ENCODE measurements at places on chromosomes 1 and 21.

DNA sequence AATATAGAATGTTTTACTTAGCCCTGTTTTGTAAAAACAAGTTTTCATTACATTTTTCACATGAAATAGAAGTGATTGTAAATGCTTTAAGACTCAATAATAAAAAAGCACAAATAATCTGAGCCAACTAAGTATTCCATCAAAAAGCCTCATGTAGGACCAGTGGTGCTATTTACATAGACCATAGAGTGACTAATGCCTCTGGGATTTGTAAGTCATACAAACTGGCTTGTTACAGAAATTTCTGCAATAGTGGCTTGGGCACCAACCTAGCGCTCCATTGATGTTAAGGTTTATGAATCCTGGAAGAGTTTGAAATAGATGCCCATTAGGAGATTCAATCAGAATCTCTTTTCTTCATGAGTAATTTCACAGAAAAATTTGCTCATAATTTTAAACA lies 31.9 kb downstream of the ZMYM1 start:
- DNase-seq: no peak

GRCh38 chr1:116954440-116954839 lies 44.7 kb downstream of the PTGFRN start:
- DNase-seq: no peak

- no peak for DNase-seq
Observed at GRCh38 chr1:240030236-240030635, 61.4 kb upstream of the FMN2 start.

DNA sequence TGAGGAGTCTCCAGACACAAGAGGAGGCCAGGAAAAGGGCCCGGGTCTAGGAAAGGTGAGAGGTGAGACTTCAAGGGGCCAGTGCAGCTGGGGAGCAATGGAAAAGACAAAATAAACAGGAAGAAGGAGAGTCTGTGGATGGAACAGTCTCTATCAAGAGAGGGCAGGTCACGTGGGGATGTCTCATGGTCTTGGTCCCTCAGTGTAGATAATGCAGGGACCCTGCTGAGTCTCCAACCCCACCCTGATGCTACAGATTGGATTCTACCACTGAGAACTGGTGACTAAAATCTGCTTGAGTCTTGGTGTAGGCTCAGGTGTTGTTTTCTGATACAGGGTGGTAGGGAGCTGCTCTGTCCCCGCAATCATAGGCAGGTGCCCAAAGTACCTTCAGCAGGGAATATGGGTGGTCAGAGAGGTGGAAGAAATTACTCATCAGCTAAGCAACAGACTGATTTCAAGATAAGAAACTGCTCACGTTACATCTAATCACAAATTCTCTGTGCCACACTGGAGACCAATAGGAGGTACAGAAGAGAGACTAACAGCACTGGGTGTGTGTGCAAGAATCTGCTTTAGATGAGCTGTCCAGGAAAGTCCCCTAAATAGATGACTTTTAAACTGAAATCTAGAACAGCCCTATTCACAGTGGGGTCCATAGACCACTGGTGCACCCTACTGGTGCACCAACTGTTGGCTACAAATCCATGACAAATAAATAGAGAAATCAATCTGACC lies 101.5 kb upstream of the TLR5 start:
- DNase-seq: no peak

GRCh38 chr21:34520281-34520680 lies 8.3 kb upstream of the KCNE1 start:
- DNase-seq: no peak

DNA sequence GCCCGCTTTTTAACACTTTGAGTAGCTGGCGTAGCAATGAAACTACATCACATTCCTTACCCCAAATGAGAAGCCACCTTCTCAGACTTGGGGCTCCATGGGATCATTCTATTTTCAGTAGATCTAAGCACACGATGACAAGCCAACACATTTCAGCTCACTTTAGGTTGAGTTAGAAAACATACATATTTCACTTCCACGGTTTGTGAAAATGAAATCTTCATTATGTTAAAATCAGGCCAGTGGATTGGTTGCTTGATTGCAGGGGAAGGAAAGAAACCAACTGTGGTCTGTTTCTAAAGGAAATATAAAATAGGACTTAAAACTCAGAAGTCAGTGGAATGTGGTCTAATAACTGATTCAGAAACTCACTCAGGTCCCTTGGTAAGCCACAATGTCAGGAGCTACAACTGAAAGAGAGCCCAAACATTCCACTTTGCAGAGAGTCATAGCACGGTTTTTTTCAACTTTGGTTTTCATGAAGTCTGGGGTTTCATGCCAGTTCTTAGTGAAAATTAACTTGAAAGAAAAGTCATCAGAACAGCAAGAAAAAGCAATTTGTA lies 82.3 kb upstream of the TIAM1 start:
- DNase-seq: no peak

GRCh38 chr1:111334169-111334568 lies 43.5 kb downstream of the CHIA start:
- peak; percentile 20 for DNase-seq

DNA sequence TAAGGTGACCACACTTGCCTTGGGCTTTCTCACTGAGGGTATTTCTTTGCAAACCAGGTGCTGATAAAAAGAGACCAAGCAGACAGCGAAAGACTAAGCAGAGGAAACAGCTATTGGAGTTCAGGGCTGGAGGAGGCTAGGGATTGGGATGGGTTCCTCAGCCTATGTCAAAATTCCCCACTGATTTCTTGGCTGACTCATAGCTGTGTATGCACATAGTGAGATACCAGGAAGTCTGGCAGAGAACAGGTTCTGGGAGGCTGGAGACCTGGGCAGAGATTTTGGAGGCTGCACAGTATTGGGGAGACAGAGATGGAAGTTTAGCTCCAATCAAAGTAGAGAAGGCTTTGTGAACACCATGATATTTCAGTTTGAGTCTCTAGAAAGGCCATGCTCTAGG lies 25.3 kb downstream of the YARS1 start:
- no peak for DNase-seq

GRCh38 chr1:85297855-85298629 lies 21.6 kb upstream of the BCL10 start:
- DNase-seq: peak; percentile 22

- DNase-seq: no peak
Observed at GRCh38 chr1:212655668-212656440, 43.8 kb downstream of the BATF3 start.

DNA sequence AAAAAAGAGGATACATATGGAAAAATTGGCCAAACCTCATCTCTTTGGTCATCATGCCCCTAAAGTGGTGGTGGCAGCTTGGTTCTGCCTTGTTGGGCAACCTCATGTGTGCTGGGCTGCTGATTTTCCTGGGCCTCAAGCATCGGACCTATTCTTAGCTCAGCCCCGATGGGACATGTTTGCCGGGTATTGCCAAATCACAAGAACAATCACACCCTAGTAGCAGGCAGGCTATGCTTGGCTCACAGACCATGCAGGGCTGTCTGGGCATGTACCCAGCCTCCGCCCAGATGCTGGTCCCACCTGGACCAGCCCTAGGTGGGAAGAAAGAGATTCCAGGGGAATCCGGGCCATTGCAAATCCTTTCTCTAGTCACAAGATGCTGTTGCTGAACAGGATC lies 189.4 kb upstream of the FGGY start:
- DNase-seq: no peak

GRCh38 chr1:788835-789234 lies 102.4 kb upstream of the OR4F16 start:
- no peak for DNase-seq

- no peak for DNase-seq
Observed at GRCh38 chr1:208238710-208239472, 5.3 kb downstream of the PLXNA2 start.

DNA sequence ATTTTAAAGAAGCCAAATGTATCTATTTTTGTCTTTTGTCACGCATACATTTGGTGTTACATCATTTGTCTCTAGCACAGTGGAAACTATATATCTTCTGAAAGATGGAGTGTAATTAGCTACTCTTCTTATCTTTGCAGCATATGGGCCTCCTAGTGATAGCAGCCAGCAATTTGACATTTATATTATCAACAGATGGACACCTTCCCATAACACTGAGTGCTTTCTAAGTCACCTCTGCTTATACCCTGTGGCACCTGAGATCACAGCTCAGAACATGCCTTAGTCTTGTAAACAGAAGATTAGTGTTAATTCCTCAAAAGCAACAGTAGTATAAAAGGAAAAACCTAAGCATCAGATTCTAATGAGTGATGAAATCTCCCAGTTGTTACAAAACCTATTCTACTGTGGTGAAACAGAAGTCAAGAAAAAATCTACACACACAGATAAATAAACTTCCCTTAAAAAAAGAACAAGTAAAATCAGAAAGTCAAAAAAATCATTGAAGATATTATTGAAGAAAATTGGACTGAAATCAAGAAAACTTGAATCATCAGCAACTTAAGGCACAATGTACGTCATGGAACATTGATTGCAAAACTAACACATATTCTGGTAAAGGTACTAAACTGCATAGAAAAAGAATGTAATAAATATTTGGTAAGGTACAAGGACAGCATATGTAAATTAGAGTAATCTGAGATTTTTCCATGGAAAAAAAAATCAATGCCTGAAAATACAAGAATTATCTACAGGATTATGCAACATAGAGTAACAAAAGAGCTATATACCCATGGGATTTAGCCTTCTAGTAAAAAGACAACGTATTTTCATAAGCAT lies 61.7 kb downstream of the KCNT2 start:
- no peak for DNase-seq

DNA sequence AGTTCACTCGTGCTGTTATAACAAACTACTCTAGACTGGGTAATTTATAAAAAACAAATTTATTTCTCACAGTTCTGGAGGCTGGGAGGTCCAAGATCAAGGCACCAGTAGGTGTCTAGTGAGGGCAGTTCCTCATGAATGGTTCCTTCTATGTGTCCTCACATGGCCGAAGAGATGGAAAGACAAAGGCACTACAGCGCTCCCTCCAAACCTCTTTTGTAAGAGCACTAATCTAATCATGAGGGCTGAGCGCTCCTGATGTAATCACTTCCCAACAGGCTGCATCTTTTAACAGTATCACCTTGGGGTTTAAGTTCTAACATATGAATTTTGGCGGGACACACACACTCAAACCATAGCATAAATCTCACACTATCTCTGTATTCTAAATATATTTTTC lies 54.0 kb upstream of the KANK4 start:
- no peak for DNase-seq

DNA sequence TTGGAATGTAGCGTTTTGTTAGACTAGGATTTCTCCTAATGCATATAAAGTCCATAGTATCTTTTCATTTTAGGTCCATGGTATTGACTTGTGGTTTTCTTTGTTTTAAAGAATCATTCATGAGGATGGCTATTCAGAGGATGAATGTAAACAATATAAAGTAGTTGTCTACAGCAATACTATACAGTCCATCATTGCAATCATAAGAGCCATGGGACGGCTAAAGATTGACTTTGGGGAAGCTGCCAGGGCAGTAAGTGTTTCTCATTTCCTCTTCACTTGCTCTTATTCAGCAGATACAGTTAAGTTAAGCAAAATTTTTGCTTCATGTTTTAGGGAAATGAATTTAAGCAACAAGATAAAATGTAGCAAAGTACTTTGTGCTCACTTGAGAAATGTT lies 25.4 kb downstream of the GNAI3 start:
- no peak for DNase-seq

DNA sequence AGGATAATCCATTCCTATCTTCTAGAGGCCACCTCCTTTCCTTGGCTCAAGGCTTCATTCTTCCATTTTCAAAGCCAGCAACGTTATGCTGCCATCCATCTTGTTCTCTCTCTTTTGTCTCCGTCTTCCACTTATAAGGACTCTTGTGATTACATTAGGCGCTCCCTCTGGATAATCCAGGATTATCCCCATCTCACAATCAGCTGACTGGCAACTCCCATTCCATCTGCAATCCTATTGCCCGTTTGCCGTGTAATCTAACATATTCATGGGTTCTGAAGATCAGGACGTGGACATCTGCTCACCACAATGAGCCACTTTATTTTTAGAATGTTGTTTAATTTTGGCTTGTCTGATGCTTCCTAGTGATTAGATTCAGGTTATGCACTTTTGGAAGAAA lies 89.3 kb downstream of the EBNA1BP2 start:
- no peak for DNase-seq
